ENCODE measurements at places on chromosomes 5 and 9.

- no peak for DNase-seq
Observed at GRCh38 chr9:38108326-38108725, 39.3 kb upstream of the SHB start.

GRCh38 chr5:50653946-50654345, 12.5 kb upstream of the PARP8 start:
- DNase-seq: no peak

DNA sequence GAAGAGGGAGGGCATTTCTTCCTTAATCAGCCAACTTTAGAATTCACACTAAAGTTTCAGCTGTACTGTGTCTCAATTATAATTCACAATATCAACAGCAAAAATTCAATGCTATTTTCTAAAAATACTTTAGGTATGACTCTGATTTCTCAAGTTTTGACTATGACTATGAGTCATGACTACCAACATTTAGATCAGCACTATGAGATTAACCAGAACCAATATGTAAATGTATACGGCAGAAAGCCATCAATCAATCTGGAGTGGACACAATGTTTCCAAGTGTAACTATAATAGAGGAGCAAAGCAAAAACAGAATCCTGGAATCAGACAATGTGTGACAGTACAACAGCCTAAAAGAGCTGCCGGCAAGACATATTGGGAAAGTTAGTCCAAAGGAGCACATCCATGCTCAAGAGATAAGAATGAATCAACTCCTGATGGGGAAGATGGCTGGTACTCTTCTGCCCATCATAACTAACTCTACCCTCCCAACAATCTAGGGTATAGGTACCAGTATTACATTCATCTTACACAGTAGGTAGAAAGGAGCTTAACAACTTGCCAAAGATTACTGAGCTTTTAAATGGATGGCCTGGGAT, 294.4 kb downstream of the SEMA5A start:
- DNase-seq: no peak

- DNase-seq: no peak
Observed at GRCh38 chr5:85205430-85205829, 820.8 kb upstream of the EDIL3 start.

- no peak for DNase-seq
Observed at GRCh38 chr5:150633429-150633828, 7.0 kb upstream of the SYNPO start.

DNA sequence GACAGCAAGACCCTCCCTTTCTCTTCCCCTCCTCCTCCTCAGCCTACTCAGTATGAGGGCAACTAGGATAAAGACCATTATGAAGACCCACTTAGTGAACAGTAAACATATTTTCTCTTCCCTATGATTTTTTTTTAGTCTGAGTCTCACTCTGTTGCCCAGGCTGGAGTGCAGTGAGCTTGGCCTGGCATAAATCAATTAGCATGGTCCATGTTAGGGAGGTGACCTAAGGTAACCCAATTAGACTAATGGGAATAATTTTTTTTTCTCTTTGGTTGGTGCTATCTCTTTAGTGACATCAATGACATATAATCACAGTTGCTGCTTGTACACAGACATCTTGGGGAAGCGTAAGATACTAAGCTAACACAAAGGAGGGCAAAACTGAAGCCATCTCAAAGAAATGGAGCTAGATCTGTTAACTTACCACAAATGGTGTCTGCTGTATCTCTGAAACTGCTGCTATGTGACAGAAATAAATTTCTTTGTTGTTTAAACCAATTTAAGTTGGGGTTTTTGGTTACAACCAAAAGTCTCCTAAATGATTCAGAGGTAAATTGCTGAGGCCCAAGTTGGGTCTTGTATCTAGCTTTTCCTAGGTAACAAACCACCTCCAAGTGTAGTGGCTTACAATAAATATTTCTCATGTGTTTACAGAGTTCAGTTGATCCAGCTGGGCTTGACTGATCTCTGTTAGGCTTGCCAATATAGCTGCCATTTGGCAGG, 13.3 kb downstream of the PKD2L2 start:
- DNase-seq: no peak

DNA sequence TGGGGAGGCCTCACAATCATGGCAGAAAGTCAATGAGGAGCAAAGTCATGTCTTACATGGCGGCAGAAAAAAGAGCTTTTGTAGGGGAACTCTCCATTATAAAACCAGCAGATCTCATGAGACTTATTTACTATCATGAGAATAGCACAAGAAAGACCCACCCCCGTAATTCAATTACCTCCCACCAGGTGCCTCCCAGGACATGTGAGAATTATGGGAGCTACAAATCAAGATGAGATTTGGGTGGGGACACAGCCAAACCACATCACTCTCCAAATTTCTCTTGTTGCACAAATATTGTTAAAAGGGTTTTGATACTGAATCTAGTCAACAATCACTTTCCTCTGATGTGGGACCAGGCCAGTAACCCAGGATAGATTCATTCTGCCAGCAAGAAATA, 1176.1 kb downstream of the CDH9 start:
- DNase-seq: no peak

DNA sequence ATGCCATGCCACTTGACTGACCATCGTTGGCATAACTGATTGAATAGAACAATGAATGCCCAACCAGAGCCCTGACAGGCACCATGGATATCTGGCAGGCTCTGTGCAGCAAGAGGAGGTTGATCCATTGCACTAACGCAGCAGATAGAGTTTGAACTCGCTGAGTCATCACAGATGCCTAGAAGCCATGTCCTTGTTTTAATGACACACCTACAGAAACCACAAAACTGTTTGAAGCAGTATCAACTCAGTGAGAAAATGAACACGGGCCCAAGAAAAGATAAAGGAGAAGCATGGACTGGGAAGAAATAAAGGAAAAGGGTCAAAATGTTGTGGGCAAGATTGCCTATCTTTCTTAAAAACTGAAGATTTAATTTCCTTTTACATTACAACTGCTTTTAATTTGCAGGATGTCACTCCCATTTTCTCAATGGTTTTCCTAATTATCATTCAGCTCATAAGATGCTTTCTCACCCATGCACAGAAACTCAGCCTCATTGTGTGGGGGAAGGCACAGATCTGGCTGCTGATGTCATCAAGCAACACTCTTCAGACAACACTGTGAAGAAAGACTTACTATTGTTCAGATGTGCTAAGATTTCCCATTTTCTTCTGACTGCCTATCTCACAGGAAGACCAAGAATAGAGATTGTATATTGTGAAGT, 129.0 kb downstream of the PIK3R1 start:
- no peak for DNase-seq

DNA sequence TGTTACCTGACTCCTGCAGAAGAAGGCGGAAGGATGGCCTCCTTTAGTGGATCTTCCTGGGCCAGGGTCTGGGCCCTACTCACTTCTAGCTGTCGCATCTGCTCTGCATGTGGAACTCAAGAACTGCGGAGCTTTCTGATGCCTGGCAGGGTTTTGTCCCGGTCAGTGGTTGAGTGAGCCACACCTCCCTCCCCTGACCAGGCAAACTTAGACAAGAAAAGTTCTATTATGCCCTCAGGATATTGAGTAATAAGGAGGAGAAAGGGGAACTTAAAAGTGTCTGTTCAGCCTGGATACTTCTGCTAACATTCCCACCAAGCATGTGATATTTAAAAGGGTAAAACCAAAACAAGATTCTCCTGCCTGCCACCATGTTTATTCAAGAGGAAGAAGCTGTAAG, at the start of gene FYB1:
TSS of gene FYB1 (minus strand) at position 127 of the 400 bp plus-strand sequence. CDS start 16,603 bp downstream, outside the sequence.
- no peak for DNase-seq

DNA sequence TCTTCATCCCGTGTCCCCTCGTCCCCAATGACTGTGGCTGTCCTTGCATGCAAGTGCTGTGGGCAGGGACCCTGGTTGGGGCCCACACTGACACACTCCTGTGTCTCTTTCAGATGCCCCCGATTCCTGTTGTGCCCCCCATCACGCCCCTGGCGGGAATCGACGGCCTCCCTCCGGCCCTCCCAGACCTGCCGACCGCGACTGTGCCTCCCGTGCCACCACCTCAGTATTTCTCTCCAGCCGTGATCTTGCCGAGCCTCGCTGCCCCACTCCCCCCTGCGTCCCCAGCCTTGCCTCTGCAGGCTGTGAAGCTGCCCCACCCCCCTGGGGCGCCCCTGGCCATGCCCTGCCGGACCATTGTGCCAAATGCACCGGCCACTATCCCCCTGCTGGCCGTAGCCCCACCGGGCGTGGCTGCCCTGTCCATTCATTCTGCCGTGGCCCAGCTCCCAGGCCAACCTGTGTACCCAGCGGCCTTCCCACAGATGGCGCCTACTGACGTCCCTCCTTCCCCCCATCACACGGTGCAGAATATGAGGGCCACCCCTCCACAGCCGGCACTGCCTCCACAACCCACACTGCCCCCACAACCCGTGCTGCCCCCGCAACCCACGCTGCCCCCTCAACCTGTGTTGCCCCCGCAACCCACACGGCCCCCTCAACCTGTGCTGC, 75.0 kb downstream of the WNK2 start:
- no peak for DNase-seq

DNA sequence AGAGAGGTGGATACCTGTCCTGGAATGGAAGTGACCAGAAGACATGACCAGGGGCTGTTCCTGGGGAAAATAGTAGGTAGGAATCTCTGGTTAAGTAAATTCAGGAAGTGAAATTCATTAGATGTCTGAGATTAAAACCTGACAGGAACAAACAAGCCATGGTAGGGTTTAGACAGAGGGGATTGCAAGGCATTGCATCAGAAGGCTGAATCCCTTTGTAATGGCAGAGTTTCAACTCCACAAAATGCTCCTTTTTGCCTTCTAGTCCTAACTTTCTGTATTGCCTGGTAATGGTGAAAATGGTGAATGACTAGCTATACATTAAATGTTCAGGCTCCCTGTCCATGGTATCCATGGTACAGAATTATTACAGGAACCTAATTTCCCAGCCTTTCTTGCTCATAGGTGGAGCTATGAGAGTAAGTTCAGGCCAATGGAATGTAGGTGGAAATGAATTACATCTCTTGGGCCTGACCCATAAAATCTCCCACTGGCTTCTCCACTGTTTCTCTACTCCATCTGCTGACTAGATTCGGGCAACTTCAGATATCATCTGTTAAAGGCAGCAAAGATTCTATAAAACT, 113.4 kb upstream of the CNTLN start:
- DNase-seq: no peak

DNA sequence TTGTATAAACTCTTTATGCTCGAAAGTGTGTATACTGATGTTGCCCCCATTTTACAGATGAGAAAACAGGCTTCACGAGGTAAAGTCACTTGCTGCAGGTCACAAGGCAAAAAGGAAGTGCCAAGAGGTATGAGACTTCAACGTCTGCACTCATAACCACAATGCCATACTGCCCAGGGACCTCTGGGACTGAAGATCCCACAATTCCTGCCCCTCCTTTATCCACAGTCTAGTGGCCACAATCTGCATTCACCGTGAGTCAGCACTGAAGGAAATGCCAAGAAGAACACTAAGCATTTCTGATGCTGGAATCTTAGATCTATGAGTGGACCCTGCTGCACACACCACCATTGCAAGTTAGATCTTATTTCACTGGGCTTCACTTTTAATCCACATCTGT, 37.3 kb downstream of the MED27 start:
- DNase-seq: no peak

- no peak for DNase-seq
Observed at GRCh38 chr9:126979461-126979860, 64.9 kb downstream of the RALGPS1 start.

DNA sequence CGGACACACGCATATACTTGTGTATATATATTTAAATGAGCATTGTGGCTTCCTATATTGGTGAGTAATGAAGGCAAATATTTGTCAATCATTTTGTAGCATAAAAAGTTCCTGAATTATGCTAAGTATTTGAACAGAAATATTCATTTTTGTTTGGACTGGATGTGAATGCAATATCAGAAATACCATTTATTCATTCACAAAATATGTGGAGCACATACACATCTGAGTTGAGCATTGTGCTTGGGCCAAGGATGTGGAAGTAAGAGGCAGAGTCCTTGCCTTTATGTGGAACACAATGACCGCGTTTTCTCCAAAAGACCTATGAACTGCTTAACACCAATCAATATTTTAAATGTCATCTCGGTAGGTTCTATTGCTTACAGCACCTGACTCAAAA, 1086.5 kb downstream of the NR2F1-AS1 start:
- no peak for DNase-seq

GRCh38 chr5:155726267-155726666, 600.7 kb upstream of the SGCD start:
- DNase-seq: no peak

DNA sequence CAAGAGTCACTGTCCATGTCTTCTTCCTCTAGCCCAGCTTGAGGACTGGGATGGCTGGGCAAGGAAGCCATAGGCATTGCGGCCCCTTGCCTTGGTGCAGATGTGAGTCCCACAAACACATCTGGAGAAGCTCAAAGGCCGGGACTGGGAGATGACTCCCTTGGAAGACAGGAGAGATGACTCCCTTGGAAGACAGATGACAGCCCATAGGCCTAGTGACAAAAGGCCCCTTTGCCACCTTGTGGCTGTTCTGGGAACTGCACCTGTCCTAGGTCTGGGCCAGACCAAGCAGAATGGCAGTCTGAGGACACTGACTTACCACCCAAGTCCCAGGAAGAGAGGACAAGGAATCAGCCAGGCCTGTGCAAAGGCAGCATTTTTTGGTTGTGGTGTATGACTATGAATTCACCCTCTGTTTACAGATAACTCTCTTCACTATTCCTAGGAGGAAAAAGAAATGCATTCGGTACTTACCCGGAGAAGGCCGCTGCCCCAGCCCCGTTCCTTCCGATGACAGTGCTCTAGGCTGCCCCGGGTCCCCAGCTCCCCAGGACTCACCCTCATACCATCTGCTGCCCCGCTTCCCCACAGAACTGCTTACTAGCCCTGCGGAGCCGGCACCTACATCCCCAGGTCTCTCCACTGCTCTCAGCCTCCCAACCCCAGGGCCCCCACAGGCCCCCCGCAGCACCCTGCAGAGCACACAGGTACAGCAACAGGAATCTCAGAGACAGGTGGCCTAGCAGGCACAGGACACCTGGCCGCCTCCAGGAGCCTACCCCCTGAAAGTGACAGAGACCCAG, 30.8 kb downstream of the SKP1 start:
- no peak for DNase-seq

- no peak for DNase-seq
Observed at GRCh38 chr5:16411741-16412455, 53.7 kb downstream of the ZNF622 start.

DNA sequence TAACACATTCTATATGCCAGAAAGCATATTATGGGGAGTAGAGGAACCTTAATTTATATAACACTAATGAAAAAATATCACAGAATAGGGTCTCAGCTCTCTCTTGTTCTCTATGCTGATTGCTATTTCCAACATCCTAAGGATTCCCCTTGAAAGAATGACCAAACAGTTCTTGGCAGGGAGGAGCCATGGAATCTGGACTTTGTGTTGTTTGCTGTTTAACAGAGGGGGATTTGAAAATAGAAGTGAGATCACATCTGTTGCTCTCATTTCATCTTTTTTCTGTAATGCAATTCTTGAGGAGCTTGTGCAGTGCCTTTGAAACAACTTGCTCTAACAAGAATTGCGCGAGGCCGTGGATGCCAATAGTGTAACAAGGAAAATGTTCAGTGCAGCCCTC, 755.3 kb downstream of the TLE1 start:
- no peak for DNase-seq

- DNase-seq: no peak
Observed at GRCh38 chr5:73654171-73654811, 28.3 kb downstream of the ARHGEF28 start.

Data from urinary bladder (tissue), 4 donors.